NT2/D1 (cell line): ENCODE measurements at places on chromosomes 5 and 9.
A peak's percentile ranks its signal among the peaks of the same experiment; 100 is the strongest.

DNA sequence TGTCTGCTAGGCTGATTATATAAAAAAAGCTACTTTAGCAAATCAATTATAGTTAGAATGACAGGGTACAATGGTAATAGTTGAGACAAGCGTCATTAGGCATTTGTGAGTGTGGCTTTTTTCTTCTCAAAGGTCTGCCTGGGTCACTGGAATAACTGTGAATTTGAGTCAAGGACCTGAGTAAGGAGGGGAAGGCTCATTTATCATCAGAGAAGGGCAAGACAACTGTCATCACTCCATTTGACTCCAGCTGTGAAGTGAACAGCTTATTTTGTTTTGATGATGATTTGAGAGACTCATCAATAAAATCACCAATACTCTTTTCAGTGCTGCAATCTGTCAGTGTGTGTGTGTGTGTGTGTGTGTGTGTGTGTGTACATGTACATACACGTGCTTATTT, 118.6 kb downstream of the MAT2B start:
- DNase-seq = no peak

DNA sequence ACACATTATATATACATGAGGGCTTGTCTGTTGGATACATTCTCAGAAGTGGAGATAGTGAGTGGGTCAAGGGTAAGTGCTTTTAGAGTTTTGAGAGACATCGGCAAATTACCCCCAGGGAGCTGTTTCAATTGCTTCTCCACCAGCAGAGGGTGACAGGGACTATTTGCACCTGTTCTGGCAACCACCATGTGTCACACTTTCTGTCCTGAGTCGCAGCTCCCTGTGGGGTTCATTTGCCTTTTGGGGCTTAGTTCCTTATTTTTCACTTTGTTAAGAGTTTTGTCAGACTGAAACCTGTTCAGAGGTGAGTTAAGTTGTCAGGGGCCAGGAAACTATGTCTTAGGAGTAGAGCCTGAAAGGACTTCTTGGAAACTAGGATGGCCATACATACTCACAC, 20.1 kb upstream of the SLC36A1 start:
- DNase-seq = no peak

GRCh38 chr9:129131300-129132145, 20.3 kb downstream of the PTPA start:
- DNase-seq = peak; percentile 55

DNA sequence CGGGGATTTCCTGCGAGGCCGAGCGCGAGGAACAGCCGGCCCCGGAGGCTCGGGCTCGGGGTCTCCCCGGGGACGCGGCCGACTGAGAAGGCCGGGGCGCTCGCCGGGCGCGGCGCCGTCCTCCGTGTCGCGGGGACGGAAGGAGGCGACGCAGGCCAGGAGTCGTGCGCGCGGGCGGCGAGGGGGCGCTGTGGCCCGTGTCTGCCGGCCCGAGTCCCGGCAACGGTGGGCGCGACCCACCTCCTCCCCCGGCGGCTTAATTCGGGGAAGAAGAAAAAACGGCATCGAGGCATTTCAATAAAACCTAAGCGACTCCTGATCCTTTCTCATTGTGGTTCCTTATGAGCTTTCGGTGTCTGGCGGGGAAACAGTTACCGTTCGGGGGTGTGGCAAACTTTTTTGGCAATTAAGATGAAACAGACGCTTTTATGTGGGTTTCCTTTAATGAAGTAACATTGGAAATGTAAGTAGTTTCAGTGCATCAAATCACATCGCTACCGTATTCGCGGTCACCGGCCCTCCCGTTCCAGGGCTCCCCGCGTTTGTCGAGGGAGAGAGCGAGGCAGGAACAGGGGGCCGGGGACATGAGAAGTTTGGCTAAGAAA, 3.7 kb upstream of the IRX2 start:
- DNase-seq = no peak

DNA sequence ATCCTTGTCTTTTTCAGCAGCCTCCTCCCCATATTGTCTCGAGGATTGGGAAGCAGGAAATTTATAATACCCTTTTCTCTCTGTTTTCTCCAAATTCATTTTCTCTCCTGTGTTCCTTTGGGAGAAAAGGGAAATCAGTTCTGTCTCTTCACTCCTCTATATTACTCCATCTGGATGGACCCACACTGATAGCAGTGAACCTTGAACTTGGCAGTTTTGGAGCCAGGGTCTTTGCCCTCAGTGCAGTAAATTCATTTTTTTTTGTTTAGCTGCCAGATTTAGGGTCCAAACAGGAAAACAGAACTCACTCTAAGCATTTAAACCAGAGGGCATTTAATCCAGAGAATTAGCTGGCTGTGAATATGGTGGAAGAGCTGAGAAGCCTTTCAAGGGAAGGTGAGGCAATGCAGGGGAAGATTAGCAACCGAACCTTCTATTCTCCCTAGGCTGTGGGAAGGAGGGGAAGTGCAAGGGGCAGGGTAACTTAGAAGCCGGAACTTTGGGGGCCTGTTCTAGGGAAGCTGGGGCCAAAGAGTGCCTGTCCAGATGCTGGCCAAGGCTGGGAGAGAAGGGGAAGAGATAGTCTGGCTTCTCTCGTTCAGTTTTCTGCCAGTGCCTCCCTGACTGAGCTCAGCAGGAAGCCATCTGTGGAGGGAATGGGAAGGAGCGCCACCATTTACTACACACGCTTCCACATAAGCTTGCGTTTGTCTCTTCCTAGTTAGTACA, 16.3 kb upstream of the NPR2 start:
- DNase-seq = no peak

GRCh38 chr5:79560771-79561524, 47.0 kb upstream of the HOMER1 start:
- DNase-seq = no peak

DNA sequence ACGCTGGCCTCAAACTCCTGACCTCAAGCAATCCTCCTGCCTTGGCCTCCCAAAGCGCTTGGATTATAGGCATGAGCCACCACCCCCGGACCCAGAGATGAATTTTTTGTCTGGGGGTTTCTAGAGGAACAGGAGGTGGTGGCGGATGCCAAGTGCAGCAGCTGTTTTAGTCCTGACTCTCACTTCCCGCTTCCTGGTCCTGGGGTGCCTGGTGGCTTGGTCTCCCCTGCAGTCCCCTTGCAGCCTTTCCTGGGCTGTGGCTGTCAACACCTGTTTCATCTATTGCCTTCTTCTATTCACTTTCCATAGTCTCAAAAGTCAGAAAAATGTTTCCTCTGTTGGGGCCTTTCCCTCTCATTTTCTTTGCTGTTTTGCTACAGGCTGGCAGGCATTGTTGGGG, 6.5 kb upstream of the NHP2 start:
- DNase-seq = no peak

- DNase-seq = no peak
Measured at GRCh38 chr5:180456792-180457191, 37.4 kb upstream of the CNOT6 start.

DNA sequence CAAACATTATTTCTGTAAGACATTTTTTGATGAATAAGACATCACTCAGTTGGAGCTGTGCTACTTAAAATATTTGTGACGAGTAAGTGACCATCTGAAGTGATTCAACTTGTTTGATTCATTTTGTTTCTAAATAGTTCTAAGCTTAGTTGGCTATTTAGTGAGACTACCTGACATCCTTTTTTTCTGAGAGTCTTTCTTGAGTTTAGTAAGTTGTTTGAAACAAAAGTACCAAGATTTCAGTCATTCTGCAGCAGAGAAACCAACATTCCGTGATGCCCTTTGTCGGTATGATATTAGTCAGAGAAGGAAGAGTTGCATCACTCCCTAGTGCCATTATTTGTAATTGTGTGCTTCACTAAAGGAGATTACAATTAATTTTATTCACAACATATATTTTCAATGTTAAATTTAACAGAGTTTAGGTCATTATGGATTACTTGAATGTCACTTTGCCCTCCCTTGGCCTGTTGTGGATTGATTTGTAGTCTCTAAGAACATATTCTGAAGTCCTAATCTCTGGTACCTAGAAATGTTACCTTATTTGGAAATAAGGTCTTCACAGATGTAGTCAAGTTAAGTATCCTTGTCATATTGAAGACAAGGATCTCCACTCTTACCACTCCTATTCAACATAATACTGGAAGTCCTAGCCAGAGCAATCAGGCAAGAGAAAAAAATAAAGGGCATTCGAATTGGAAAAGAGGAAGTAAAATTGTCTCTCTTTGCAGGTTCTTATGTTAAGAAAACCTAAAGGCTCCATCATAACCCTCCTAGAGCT, 212.2 kb downstream of the PCSK1 start:
- no peak for DNase-seq

- no peak for DNase-seq
Measured at GRCh38 chr9:97874624-97875023, 21.6 kb downstream of the FOXE1 start.

DNA sequence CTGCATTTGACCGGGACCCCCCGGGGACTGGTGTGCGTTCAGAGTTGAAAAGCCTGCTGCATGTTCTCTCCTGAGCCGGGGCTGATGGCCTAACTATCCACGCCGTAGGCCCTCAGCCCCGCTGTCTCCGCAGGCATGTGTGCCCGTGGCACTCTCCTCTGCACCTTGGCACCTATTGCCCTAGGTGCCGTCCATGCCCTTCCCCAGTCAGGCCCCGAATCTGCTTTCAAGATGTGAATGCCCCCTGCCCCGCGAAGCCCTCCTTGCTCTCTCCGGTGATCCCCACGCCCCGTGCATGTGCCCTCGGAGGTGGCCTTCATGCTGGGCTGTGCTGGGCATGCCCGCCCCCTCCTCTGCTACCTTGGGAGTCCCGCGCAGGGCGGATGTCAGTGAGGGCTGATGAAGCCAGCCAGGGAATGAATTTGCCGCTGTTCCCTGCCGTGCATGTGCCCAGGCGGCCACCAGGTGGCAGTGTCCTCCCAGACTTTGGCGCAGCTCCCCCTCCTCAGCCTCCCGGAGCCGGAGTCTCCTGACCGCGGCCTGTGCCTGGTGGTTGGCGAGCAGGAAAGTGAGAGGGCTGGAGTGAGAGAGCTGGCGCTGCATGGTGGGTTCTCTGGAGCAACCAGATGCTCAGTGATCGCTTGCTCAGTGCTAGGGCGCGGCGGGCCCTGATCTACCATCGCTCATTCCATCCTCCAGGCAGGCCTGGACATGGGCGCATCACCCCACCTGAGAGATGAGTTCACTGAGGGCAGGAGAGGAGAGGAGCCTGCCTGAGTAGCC, 112.9 kb upstream of the LMX1B start:
- DNase-seq = peak; percentile 88

- DNase-seq = no peak
Measured at GRCh38 chr5:100890461-100891008, 12.5 kb downstream of the ST8SIA4 start.

DNA sequence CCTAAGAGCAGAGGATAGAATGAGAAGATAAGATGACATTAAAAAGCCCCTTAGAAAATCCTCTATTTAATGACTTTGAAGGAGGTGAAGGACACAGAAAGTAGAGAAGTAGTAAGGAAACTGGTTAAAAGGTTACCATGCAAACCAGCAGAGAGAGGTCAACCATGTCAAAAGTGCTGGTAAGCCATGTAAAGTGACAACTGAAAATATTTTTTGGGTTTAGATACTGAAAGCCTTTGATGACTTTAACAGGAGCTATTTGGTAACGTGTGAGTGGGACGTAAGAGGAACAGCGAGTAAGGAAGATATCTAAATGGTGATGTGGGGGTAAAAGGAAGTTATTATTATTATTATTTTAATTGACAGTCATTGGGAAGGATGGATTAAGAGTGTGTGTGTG, 56.9 kb downstream of the MACIR start:
- no peak for DNase-seq

- DNase-seq = no peak
Measured at GRCh38 chr9:2127486-2127885, 112.3 kb downstream of the SMARCA2 start.

DNA sequence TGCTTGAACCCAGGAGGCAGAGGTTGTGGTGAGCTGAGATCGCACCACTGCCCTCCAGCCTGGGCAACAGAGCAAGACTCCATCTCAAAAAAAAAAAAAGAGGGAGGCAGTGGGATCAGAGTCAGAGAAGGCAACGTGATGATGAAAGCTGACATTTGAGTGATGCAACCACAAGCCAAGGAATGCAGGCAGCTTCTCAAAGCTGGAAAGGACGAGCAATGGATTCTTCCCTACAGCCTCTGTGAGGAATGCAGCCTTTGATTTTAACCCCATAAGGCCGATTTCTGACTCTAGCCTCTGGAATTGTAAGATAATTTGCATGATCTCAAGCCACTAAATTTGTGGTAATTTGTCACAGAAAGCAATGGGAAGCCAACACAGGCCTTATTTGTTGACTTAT, 9.8 kb downstream of the TGFBI start:
- no peak for DNase-seq

DNA sequence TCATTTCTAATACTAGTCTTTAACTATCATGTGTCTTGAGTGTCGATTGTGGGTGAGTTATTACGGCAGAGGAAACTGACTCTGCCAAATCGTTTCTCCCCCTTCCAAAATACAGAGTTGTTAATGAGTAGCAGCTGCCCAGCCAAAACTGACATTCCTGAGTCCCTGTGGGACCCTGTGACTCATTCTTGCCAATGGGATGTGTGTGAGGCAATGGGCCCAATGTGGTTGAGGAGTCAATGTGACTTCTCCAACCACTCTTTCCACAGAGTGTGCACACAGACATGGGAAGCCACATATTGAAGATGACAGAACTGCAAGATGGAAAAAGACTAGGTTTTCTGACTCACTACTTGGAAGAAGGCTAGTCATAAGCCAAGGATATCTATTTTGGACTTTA, 434.7 kb downstream of the DTWD2 start:
- DNase-seq = peak; percentile 2

- DNase-seq = no peak
Measured at GRCh38 chr9:133063500-133064231, 1.9 kb downstream of the CEL start.

GRCh38 chr5:179887802-179888201, 19.9 kb downstream of the TBC1D9B start:
- no peak for DNase-seq
